ENCODE measurements at places on chromosomes 7 and 10.
A peak's percentile ranks its signal among the peaks of the same experiment; 100 is the strongest.

DNA sequence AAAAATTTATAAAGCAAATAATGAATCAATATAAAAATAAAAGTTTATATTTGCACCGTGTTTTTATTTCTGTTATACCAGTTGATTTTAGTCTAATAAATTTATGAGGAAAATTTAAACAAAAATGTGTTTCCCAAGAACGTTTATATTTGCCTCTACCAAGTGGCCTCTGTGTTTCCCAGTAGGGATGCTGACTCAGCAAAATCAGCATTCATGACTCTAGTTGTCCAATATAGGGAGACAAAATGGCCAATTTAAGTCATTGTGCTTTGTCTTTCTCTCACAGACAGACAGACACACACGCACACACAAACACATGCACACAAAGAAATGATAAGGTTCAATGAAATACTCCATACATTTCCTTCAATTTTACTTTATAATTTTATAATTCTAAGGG lies 942.5 kb upstream of the ZWINT start:
- H3K4me3 ChIP-seq: no peak overlapping the region
- H3K4me1 ChIP-seq: no peaks in the 10 kb centered on the region
- H3K27me3 ChIP-seq: no peaks in the 10 kb centered on the region
- no peak overlapping the region for H3K27ac ChIP-seq
- no peaks in the 10 kb centered on the region for H3K36me3 ChIP-seq
- DNase-seq: no peak

- no peaks in the 10 kb centered on the region for H3K4me1 ChIP-seq
- no peak overlapping the region for H3K4me3 ChIP-seq
- no peak overlapping the region for H3K27ac ChIP-seq
- DNase-seq: no peak
Observed at GRCh38 chr10:47402641-47403301, 18.7 kb upstream of the ZNF488 start.

DNA sequence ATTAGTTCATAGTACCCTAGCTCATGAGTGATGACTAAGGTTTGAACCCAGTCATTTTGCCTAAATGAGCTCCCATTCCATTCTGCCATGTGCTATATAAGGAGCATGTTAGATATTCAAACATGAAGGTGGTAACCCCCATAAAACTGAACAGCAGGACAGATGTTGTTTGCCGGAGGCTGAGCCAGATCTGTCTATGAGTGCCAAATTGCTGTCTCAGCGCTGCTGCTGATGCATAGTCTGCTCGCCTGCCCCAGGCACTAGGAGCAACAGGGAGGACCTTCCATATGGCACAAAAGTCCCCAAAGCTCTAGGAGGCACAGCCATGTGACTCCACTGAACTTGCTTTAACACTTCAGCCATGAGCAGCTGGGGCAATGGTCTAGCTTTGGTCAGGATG lies 466.0 kb upstream of the GHITM start:
- H3K27me3 ChIP-seq: no peaks in the 10 kb centered on the region
- no peak overlapping the region for H3K27ac ChIP-seq
- no peaks in the 10 kb centered on the region for H3K36me3 ChIP-seq
- no peak overlapping the region for H3K4me3 ChIP-seq
- no peak for DNase-seq

GRCh38 chr10:117720931-117721835 lies 178.6 kb downstream of the EMX2 start:
- no peak for DNase-seq
- no peak overlapping the region for H3K27ac ChIP-seq
- H3K4me1 ChIP-seq: no peaks in the 10 kb centered on the region

DNA sequence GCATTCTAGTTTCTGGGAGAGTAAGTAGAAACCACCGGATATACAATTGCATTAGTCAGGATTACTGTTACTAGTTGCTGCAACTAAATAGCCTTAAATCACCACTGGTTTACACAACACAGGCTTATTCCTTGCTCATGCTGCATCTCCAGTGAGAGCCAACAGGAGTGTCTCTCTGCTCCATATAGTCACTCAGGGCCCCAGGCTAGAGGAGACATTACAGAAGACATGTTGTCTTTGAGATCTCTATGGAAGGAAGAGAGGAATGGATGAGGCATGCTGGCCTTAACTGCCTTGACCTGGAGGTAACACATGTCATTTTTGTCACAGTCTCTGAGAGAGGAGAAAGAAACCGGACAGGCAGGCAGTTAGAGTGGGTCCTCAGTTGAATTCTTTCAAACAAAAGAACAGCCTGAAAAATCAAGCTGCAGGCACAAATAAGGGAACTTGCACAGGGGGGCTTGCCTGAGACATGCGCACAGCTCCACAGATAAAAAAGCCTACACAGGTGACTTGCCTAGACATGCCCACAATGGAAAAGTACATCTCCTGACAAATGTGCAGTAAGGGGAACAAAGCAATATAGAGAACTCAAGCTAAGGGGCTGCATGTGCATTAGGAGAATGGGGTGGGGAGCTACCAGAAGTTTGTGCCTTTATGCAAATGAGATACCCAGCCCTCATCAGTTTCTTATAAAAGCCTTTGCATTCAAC lies 348.0 kb downstream of the TYW1 start:
- peaks cover 5% of the 10 kb centered on the region for H3K4me1 ChIP-seq
- no peaks in the 10 kb centered on the region for H3K27me3 ChIP-seq
- H3K36me3 ChIP-seq: peaks cover 23% of the 10 kb centered on the region
- no peak for DNase-seq
- H3K4me3 ChIP-seq: no peak overlapping the region
- H3K27ac ChIP-seq: no peak overlapping the region

GRCh38 chr10:30877111-30877510 lies 154.6 kb downstream of the ZNF438 start:
- H3K4me3 ChIP-seq: no peak overlapping the region
- no peaks in the 10 kb centered on the region for H3K4me1 ChIP-seq
- no peak overlapping the region for H3K27ac ChIP-seq
- no peak for DNase-seq
- peaks cover 11% of the 10 kb centered on the region for H3K36me3 ChIP-seq
- no peaks in the 10 kb centered on the region for H3K27me3 ChIP-seq

GRCh38 chr7:113279256-113279655 lies 160.9 kb upstream of the SMIM30 start:
- no peak overlapping the region for H3K4me3 ChIP-seq
- H3K4me1 ChIP-seq: no peaks in the 10 kb centered on the region
- no peak for DNase-seq
- H3K27me3 ChIP-seq: no peaks in the 10 kb centered on the region
- no peaks in the 10 kb centered on the region for H3K36me3 ChIP-seq

GRCh38 chr10:49394933-49395740 lies 752 bp downstream of the DRGX start:
- no peak for DNase-seq
- peaks cover 80% of the 10 kb centered on the region for H3K27me3 ChIP-seq
- H3K27ac ChIP-seq: no peak overlapping the region

DNA sequence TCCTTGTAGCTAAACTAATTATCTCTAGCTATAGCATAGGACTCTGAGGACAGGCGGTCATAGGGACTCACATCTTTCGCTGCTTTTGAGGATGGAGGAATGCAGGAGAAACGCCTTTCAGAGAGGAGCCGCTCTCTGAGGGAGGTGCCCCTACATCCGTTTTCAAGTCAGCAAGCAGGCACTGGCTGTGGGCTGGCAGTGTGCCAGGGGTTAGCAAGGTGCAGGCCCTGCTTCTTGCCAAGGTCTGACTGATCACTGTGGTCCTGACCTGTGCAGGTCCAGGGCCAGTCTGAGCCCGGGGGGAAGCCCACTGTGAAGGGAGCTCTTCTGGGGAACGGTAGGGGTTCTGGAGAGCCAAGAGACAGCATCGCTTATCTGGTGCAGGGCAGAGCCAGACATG lies 89.4 kb downstream of the SH3PXD2A start:
- peak overlapping the region; percentile 74 for H3K4me3 ChIP-seq
- peak; percentile 80 for DNase-seq
- H3K27me3 ChIP-seq: no peaks in the 10 kb centered on the region
- peaks cover 38% of the 10 kb centered on the region for H3K4me1 ChIP-seq
- no peaks in the 10 kb centered on the region for H3K36me3 ChIP-seq
- H3K27ac ChIP-seq: no peak overlapping the region

DNA sequence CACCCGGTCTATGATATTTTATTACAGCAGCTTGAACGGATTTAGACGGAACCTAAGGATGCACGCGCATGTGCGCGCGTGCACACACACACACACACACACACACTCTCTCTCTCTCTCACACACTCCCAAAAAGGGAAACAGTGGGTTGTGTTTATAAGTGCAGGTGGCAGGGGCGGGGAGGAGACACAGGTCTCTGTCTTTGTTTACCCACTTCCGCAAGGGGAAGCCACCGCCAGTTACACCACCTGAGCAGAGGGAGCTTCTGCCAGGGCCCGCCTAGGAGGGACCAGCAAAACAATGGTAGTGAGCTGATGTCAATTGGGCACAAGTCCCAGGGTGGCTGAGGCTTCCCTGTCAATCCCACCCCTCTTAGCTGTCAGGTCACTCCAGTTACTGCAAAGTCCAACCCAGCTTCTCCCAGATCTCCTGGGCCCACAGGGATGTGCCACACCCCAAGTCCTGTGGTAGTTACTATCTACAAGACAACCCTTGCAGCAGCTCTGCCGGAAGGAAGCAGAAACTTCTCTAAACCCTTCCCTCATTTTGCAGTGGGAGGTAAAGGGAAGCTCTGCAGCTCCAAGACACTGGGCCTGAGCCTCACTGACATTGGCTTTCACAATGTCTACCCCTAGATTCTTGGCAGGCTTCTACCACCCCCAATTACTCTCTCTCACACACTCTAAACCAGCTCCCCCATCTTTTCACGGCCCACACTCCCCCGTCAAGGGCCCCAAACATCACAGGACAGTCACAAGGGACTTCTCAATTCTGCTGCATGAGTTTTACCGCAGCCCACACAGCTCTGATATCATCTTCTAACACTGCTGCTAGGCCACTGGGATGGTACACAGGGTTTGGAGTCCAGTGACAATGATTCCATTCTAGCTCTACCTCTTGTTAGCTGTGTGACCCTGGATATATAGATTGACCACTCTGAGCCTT lies 17.6 kb downstream of the ANXA11 start:
- peak; percentile 89 for DNase-seq
- peaks cover 92% of the 10 kb centered on the region for H3K4me1 ChIP-seq
- H3K36me3 ChIP-seq: no peaks in the 10 kb centered on the region
- peak overlapping the region; percentile 94 for H3K27ac ChIP-seq
- no peaks in the 10 kb centered on the region for H3K27me3 ChIP-seq

- DNase-seq: peak; percentile 50
- H3K27ac ChIP-seq: no peak overlapping the region
- peaks cover 90% of the 10 kb centered on the region for H3K27me3 ChIP-seq
- no peaks in the 10 kb centered on the region for H3K36me3 ChIP-seq
- peak overlapping the region; percentile 38 for H3K4me3 ChIP-seq
Observed at GRCh38 chr7:155383756-155384491, 74.0 kb upstream of the EN2 start.

DNA sequence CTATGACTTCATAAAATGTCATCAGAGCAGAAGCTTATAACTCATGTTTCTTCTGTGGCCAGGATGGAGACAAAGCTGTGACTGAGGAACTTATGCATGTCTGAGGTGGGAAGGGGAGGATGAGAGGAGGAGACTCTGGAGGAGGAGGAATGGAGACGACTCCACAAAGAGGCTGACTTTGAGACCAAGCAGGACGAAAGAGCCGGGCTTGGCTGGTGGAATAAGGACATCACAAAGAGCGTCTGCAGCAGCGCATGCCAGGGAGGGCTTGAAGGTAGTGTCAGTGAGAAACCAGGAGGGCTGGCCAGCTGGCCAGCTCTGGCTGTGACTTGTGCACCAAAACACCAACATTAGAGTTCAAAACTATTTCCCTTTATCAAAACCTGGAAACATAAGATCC lies 6.1 kb upstream of the GDF2 start:
- peaks cover under 1% of the 10 kb centered on the region for H3K27me3 ChIP-seq
- no peak overlapping the region for H3K4me3 ChIP-seq
- no peak for DNase-seq
- H3K4me1 ChIP-seq: peaks cover 11% of the 10 kb centered on the region
- H3K27ac ChIP-seq: no peak overlapping the region

- no peaks in the 10 kb centered on the region for H3K4me1 ChIP-seq
- H3K27ac ChIP-seq: no peak overlapping the region
- H3K27me3 ChIP-seq: no peaks in the 10 kb centered on the region
- no peaks in the 10 kb centered on the region for H3K36me3 ChIP-seq
Observed at GRCh38 chr7:42502022-42502421, 265.0 kb upstream of the GLI3 start.

DNA sequence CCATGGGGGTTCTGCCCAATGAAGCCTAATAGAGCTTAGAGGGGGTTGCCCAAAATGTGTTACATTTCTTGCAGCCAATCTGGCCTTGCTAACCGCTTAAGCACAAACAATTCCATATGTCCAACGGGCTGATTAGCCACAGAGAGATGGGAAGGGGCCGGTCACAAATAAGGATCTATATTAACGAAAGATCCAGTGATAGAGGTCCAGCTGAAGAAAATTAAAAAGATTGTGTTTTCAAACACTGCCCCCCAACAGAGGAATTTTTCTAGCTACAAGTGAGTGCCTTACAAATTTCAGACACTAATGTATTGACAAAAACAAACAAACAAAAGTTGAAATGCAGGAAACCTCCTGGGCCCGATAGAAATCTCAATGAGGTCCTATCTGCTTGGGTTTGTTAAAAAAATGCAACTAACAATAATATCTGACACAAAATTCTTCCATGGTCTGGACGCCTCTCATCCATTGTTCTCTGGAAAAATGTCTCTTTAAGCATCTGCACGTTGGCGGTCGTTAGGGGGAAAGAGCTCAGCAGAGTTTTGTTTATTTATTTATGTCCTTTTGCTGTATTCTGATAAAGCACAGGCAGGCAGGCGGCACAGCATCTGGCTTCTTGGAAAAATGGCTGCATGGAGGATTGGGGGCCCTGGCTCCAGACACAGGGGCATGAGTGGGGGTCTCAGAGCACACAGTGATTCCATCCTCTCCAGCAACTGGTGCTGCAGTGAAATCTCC lies 402.0 kb downstream of the RPS24 start:
- no peak for DNase-seq
- no peak overlapping the region for H3K4me3 ChIP-seq
- H3K4me1 ChIP-seq: no peaks in the 10 kb centered on the region
- H3K27ac ChIP-seq: no peak overlapping the region
- peaks cover 1% of the 10 kb centered on the region for H3K36me3 ChIP-seq
- peaks cover 22% of the 10 kb centered on the region for H3K27me3 ChIP-seq

DNA sequence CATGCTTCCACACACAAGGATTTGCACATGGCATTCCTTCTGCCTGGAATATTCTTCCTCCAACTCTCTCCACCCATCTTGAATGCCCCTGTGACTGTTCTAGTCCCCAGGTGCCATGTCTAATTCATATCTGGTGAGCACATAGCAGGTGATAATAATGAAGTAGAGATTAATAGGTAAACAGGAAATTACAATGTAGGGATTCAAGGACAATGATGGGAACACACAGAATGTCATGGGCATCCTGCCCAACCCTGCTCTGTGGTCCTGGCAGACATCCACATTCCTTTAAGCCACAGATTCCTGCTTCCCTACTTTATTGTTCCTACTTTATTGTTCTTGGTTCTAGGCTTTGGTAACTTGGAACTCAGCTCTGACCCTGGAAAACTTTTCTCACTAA lies 115.8 kb downstream of the THSD7A start:
- H3K36me3 ChIP-seq: no peaks in the 10 kb centered on the region
- H3K27me3 ChIP-seq: no peaks in the 10 kb centered on the region
- no peak overlapping the region for H3K27ac ChIP-seq
- no peaks in the 10 kb centered on the region for H3K4me1 ChIP-seq
- no peak overlapping the region for H3K4me3 ChIP-seq

GRCh38 chr7:135980012-135980551 lies 2.9 kb upstream of the MTPN start:
- no peaks in the 10 kb centered on the region for H3K36me3 ChIP-seq
- peaks cover 64% of the 10 kb centered on the region for H3K4me1 ChIP-seq
- H3K27me3 ChIP-seq: no peaks in the 10 kb centered on the region
- peak overlapping the region; percentile 60 for H3K4me3 ChIP-seq
- peak overlapping the region; percentile 91 for H3K27ac ChIP-seq
- no peak for DNase-seq

GRCh38 chr10:102120991-102121738 lies 997 bp upstream of the LDB1 start:
- H3K4me1 ChIP-seq: peaks cover 32% of the 10 kb centered on the region
- H3K27me3 ChIP-seq: no peaks in the 10 kb centered on the region
- peak; percentile 27 for DNase-seq

Measured in naive thymus-derived CD8-positive, alpha-beta T cell (primary cell).